Activated T-helper 2 cell treated with anti-CD3 and anti-CD28 coated beads, Interferon-gamma antibody, Interleukin-2, Interleukin-4, amounts not matched to agents 10 μg/mL and 5 μg/mL and 100 μg/mL, durations not matched to agents 14 hours and 24 hours and 36 hours (primary cell): ENCODE measurements at places on chromosomes 3 and 15. TPM values are rescaled to one million over a fixed set of nuclear protein-coding genes. Genes with fewer than 3 reads are reported as not detected.

DNA sequence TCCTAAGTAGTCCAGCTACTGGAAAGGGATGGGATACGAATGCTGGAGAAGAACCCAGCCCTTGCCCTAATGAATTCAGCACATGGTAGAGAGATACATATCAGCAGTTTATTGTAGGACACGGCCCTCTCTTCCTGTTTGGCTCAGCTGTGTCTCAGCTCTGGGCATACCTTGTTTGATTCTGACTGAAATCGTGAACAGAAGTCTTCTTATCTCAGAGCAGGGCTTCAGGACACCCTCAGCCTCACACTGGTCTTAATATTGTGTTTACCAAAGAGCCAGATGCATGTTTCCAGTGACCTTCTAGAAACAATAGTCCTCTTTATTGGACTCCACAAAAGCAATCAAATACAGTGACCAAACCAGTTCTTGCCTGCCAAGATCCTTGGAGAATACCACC lies 54.7 kb downstream of the FAM174B start:
- no peak for DNase-seq

GRCh38 chr3:143720381-143720780 lies 127.9 kb downstream of the SLC9A9 start:
- no peak for DNase-seq

GRCh38 chr15:35674873-35675781 lies 129.2 kb upstream of the DPH6 start:
- no peak for DNase-seq

- no peak for DNase-seq
Observed at GRCh38 chr3:46297658-46298423, 55.6 kb downstream of the CCR3 start.

SCAANT1 gene
- 1.8 TPM in 1 of 2 replicates, not detected in the other for total RNA-seq

NDUFAF3 gene
- 118 and 120 TPM in 2 replicates for total RNA-seq

GRCh38 chr3:150168698-150169097 lies 198.0 kb upstream of the PFN2 start:
- DNase-seq, result no peak

SLITRK3 gene
- not detected in 2 replicates for total RNA-seq

PCBP4 gene
- total RNA-seq, result 21.1 and 23.8 TPM in 2 replicates

ISLR gene
- not detected in 2 replicates for total RNA-seq

DNA sequence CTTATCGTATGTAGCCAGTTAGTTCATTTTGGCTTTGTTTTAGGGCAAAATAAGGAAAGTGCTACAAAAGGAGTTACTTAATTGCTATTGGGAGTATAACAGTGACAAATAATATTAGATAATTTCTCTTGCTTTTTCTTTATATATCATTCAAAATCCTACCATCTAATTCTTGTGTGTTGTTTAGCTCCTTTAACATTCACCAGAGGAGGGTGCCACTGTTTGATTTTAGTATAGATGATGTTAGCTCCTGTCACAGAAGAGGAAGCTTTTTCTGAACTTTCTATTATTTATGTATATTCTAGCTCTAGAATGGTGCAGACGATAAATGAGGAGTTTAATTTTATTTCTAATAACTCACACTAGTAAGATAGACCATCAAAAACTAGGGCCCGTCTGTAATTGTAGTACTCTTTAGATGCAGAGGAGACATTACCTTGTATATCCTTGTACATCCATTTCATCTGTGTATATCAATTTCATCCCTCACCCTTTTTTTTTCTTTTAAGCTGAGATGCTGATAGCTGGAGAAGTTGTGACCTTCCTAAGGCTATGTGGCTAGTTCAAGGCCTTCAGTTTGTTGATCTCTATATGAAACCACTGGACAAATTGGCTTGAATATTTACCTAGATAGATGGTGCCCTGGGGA lies 3.0 kb downstream of the PPM1L start:
- no peak for DNase-seq

- no peak for DNase-seq
Observed at GRCh38 chr15:75927601-75928000, 23.9 kb downstream of the FBXO22 start.

KCTD6 gene
- 7.2 and 8.7 TPM in 2 replicates for total RNA-seq

- DNase-seq, result no peak
Observed at GRCh38 chr3:195407531-195408409, 35.0 kb downstream of the ACAP2 start.

- DNase-seq, result no peak
Observed at GRCh38 chr15:56533731-56534403, 68.9 kb upstream of the MNS1 start.

LINGO1 gene
- not detected in 2 replicates for total RNA-seq

DNA sequence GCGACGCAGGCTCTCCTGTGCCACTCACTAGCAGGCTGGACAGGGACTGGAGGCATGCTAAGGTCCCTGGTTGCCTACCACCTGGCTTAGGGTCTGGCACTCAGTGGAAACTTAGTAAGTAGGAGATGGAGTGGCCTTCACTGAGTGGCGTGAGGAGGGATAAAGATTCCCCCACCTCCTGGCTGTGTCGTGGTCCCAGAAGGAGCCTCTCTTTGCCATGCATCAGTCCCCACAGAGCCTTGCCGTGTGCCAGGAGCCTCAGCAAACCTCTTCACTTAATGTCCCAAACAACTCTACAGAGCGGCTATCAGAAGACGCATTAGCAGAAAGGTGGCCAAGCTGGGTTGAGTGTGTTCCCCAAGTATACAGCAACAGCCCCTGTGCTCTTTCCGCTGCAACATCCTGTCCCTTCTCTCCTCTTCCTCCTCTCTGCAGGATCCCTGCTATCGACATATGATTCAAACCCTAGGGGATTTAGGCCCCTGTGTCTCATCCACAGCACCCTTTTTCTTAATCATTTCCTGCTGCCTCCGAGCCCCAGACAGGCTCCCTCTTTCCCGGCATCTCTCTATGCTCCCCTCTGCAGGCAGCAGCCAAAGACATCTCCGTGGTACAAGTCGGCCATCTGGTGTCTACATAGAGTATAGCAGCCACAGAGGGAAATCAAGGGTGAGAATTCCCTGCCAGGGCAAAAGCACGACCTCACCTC lies 66.7 kb downstream of the SLC6A1 start:
- peak; percentile 11 for DNase-seq

- DNase-seq, result no peak
Observed at GRCh38 chr3:18499301-18499700, 74.2 kb upstream of the SATB1 start.

DNA sequence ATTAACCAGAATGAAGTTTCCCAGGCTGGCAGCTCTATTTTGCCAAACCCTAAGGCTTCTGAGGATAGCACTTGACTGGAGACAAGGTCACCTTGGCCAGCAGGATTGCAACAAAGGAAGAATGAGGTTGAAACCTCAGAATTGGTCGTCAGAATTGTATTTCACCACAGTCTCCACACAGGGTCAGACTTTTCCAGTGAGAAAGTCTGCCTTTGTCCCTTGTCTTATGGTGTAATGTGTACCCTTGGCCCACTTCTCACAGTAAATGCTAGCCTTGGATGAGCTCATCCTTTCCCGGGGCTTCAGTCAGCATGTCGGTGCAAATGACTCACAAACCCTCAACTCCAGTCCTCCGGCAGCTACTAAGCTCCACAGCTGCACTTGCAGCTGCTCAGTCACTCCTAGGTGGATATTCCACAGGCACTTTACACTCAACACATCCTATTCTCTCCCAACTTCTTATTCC lies 19.7 kb downstream of the SSR3 start:
- no peak for DNase-seq
